Psoas muscle (tissue), 8 donors: ENCODE measurements at places on chromosomes 6 and 20.

DNA sequence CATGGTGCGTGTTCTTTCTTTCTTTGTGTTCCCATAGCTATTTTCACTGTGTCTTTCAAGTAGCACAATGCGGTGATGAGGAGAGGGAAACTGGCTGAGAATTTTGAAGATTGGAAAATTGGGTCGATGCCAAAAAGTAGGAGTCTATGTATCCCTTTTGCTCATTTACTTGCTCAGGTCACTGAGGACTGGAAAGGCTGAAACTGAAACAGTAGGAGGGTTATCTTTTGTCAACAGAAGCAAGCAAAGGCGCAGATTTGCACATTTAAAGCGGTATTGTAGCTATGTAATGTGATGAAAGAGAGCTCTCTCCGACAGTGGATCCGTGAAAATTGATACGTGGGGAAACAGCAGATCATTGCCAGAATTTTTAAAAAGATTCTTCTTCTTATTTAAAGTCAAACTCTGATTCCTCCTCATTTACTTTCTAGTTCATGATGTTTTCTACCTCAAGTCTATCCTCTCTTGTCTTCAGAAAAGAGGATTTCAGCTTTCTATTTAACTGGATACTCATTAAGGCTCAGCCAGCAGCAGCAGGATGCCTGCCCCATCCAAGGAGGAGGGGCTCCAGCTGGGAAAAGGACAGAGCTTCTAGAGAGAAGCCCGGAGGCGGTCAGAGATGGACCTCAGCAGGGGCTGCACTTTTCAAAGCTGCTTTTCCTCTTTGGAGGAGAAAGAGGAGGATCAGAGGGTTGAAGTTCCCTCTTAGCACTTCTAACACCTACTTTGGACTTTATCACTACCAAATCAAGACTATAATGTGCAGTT lies 15.9 kb upstream of the FYN start:
- peak; percentile 46 for DNase-seq

DNA sequence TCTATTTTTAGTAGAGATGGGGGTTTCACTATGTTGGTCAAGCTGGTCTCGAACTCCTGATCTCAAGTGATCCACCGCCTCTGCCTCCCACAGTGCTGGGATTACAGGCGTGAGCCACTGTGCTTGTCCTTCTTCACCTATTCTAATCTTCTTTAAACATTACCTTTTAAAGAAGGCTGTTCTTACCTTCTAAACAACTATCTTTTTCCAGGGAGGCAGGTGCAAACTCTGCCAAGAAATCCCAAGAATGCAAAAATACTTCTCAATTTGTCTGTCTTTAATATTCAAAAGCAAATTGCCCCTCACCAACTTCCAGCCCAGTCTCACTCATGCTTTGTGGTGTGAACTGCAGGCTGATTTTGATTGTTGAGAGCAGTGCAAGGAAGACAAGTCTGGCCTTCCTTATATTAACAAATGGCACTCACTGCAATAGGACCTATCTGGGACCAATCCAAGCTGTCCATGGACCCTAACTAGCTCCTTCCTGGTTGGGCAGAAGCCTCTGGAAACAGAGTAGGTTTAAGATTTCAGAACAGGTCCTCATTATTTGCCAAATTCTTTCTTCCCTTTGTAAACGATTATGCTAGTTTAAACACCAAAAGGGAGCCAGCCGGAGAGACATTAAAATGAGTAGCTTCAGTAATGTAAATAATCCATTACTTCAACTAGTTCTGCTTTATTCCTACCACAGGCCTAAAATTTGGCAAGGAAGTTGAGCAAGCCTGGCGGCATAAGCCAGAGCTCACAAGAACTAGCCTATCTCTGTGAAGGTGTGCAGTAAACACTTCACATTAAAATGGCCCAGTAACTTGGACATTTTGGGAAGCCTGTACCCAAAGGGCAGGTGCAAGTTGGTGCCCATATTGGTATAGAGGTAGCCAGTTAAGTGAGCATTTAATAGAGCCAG lies 1.6 kb downstream of the SCAND1 start:
- DNase-seq = no peak

GRCh38 chr6:34527751-34528670 lies 28.1 kb downstream of the SPDEF start:
- peak; percentile 32 for DNase-seq

DNA sequence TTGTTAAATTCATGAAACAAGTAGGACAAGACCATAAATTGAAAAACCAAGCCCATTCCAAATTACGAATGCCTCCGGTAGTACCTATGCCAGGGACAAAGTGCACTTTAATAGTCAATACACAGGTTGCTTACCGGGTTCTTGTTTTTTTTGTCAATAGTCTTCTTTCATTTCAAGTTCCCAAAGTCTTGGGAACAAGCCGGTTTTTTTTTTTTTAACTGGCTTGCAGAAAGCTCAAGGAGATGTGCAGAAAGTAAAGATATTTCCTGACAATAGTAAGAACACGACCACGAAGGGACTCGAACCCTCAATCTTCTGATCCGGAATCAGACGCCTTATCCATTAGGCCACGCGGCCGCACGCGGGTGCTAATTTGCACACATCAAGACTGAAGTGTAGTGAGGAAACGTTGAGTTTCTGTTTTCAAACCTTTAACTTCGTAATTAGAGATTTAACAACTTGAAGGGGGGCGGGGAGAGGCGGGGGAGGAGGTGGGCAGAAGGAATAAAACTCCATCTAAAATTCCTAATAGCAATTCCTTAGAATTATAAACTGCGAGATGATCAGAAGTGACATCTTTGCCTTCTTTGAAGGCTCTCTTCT lies 181.0 kb downstream of the TRIM27 start:
- no peak for DNase-seq

- no peak for DNase-seq
These were observed 391.8 kb downstream of the SAMD5 start for GRCh38 chr6:147900247-147900830.

GRCh38 chr6:129592516-129593232 lies 117.3 kb downstream of the ARHGAP18 start:
- DNase-seq = no peak

DNA sequence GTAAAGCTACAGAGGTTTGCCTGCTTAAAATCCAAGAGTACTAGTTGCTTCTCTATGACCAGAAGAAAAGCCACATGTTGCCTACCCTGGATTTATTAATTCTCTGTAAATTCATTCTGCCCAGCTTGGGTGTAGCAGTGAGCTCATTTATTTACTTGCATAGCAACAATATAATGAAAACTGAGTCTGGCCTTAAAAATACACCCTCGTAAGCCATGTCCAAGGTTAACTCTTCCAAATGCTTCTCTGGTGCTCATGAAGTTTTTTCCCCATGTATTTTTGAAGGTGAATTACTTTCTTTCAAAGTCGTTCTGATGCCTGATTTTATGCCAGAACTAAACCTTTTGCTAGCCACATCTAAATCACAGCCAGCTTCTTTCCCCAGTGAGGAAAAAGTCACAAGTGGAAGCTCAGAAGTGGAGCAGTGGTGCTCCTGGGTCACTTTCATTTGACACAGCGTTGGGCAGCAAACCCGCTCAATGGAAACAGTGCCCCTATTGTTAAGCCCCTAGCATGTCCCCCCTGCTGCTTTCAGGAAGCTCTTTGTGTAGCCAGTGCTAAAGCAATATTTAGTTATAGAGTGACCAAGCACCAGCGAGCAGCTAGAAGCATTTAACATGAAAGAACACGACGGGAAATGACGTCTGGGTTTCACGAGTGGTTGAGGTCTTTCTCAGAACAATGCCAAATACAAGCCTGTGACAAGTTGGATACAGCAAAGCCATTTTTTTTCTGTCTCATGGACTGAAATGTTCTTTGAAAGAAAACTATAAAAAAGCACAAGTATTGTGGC lies 29.8 kb downstream of the NEDD9 start:
- DNase-seq = no peak

GRCh38 chr6:106475284-106475683 lies 114.8 kb downstream of the CRYBG1 start:
- no peak for DNase-seq

- no peak for DNase-seq
These were observed 48.4 kb upstream of the IER3 start for GRCh38 chr6:30792786-30793185.
